ENCODE measurements at places on chromosomes 6 and 20.

DNA sequence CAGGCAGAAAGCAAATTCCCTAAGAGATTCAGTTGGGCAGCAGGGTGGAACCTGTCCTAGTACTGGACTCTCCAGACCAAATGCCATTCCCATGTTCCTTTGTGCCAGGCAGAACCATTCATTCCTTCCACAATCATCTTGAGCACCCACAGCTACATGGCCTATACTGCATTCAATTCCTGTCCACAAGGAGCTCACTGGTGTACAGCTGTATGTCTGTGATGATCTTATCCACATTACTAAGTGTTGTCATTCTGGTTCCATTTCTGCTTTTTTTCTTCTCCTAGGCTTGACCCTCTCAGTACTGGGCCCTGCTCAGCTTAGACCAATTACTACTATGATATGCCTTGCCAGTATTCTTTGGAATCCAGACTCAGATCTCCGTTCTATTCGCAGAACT lies 27.5 kb downstream of the MAN1A1 start:
- DNase-seq: no peak

- no peak for DNase-seq
These were observed 52.7 kb downstream of the TXLNB start for GRCh38 chr6:139239064-139239463.

GRCh38 chr20:52402950-52403349 lies 211.4 kb upstream of the ZFP64 start:
- no peak for DNase-seq

DNA sequence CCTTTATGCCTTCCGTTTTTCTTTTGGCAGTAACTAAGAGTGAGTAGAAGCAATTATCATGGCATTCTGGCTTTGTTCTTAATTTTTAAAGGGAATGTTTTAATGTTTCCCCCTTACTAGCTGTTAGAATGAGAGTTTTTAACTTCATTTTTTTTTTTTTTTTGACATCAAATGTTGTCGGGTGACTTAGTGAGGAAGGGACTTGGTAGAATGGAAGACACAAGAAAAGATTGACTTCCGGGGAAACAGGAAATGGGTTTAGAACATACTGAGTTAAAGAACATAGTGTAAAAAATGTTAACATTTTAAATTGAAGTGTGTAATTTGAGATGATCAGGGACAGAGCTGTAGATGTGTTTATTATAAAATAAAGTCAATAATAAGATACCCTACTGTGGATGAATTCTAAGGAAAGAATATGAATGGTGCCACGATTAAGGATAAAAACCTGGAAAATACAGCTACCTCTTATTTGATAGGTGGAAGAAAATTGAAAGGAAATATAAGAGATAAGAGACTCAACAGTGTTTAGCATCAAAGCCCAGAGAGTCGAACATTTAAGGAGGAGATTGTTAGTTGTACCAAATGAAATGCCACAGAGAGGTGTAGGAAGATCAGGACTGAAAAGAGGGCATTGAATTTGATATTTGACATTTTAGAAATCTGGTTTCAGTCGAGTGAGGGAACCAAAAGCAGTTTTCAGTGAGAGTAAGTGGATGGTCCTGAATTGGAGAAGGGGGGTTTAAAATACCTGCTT lies 9.4 kb downstream of the HSF2 start:
- DNase-seq: no peak

- no peak for DNase-seq
These were observed 74.0 kb upstream of the SNX9 start for GRCh38 chr6:157748839-157749571.

DNA sequence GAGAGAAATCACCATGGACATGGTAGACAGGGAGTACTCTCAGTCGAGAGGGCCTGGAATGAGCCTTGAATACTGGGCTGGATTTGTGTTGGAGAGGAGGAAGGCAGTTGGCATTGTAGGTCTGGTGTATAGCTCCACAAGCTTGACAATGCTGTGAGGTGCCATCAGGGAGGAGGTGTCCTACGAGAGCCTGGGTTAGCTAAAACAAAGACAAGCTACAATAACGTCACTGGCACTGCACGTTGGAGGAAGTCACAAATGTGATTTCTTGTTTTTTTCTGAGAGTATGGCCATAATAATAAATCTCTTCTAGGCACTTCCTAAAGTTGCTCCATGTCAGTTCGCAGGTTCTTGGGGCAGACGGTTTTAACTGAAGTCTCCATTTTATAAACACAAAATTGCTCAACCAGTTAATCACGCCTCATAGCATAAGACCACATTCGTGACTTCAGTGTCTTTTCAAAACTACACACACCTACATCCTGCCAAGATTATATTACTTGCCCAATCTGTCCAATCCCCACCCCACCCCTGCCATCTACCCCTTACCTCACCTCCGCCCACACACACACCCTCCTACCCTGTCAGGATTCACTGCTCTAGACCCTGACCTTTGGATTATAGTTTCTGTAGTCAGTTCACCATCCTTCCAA lies 4.4 kb upstream of the HLA-DMB start:
- DNase-seq: no peak

DNA sequence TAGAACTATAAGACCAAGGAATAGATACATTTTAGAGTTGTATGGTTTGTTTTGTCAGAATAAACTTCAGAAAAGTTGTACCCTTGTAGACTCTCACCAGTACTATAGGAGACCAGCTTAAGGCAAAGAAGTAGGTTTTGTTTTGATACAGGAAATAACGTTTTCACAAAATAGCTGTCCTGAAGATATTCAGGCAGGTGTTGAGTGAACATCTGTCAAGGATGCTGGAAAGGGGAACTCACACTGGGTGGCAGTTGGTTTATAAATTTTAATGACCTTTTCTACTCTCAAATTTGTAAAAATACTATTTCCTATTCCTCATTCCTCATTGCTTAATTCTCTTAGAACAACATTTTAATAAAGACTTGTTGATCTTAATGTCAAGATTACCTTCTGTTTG lies 174.0 kb upstream of the MAN1A1 start:
- no peak for DNase-seq

GRCh38 chr6:102717737-102718456 lies 1324.4 kb downstream of the GRIK2 start:
- DNase-seq: no peak

- DNase-seq: no peak
These were observed 2.1 kb downstream of the ZNF341 start for GRCh38 chr20:33733654-33734576.

DNA sequence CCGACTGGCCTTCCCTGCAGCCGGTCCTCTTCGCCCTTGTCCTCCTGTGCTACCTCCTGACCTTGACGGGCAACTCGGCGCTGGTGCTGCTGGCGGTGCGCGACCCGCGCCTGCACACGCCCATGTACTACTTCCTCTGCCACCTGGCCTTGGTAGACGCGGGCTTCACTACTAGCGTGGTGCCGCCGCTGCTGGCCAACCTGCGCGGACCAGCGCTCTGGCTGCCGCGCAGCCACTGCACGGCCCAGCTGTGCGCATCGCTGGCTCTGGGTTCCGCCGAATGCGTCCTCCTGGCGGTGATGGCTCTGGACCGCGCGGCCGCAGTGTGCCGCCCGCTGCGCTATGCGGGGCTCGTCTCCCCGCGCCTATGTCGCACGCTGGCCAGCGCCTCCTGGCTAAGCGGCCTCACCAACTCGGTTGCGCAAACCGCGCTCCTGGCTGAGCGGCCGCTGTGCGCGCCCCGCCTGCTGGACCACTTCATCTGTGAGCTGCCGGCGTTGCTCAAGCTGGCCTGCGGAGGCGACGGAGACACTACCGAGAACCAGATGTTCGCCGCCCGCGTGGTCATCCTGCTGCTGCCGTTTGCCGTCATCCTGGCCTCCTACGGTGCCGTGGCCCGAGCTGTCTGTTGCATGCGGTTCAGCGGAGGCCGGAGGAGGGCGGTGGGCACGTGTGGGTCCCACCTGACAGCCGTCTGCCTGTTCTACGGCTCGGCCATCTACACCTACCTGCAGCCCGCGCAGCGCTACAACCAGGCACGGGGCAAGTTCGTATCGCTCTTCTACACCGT lies 6.1 kb downstream of the UBD start:
- DNase-seq: peak; percentile 7

DNA sequence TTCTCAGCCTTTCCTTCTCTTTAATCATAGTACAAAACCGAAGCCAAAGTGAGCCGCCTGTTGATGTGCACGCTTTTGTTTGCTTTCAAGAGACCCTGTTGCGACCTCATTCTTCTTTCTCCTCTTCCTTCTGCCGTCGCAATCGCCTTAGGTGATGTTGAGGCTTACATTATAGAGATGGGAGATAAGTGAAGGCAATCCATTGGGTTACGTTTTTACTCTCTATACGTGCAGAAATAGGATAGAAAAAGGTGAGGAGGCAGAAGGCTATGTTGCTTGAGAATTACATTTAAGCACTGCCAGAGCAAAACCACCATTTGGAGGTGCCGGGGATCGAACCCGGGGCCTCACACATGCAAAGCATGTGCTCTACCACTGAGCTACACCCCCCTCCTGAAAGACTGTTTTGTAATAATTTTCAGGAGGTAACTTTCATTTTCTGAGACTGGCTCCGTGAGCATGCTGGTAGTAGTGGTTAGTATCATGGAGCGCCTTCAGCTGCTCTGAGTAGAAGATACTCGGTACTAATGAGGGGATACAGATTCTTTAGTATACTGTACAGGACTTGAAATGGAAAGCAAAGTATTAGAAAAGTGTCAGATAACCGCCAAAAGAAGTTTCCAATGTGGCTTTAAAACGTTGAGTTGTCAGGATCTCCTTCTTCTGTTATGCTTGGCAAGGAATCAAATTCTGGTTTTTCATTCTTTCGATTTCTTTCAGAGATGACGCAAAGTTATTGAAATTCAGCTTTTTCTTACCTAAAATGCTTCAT lies 165.6 kb downstream of the TRIM27 start:
- DNase-seq: no peak

- DNase-seq: no peak
These were observed 12.1 kb downstream of the TFAP2A start for GRCh38 chr6:10402648-10403311.

Measured in NCI-H1930 (cell line).